ENCODE measurements at places on chromosomes 2 and 18.

- no peak for DNase-seq
Observed at GRCh38 chr2:285531-285930, 2.4 kb downstream of the ALKAL2 start.

DNA sequence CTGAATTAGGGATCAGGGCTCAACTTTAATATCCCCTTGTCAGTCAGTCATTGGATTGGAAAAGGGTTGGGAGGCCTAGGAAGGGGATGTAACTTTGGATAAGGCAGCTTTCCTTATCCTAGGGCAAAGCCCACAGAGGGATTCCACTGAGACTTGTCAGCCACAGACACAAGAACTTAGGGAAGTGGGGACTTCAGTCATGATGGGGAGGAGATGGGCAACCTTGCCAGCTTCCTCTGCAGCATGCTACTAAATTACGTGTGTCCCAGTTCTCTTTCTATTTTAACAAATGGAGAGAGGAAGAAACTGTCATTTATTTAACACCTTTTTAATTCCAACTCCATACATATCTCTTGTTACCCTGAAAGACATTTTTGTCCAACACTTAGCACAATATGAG is 237.8 kb downstream of the WDR7 start:
- no peak for DNase-seq

GRCh38 chr2:219968685-219969345 is 341.4 kb downstream of the SLC4A3 start:
- DNase-seq = no peak

- DNase-seq = no peak
Observed at GRCh38 chr18:56807901-56808300, 156.7 kb downstream of the WDR7 start.

DNA sequence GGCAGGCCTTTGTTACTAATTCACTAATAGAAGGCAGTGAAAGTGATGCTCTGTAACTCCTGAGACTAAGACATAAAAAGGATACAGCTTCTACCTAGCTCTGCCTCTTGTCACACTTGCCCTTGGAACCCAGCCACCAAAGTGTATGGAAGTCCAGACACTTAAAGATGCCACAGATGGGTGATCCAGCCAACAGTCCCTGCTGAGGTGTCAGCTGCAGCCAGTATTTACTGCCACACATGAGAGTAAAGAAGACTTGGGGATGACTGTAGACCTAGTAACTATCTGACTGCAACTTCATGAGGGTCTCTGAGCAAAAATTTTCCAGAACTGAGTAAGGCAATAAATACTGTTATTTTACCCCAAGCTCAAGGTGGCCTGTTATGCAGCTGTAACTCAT is 8.8 kb downstream of the IMMT start:
- DNase-seq = no peak

- DNase-seq = no peak
Observed at GRCh38 chr2:144523596-144524117, 3.7 kb upstream of the ZEB2 start.

- no peak for DNase-seq
Observed at GRCh38 chr18:48927286-48928080, 23.3 kb downstream of the SMAD7 start.

DNA sequence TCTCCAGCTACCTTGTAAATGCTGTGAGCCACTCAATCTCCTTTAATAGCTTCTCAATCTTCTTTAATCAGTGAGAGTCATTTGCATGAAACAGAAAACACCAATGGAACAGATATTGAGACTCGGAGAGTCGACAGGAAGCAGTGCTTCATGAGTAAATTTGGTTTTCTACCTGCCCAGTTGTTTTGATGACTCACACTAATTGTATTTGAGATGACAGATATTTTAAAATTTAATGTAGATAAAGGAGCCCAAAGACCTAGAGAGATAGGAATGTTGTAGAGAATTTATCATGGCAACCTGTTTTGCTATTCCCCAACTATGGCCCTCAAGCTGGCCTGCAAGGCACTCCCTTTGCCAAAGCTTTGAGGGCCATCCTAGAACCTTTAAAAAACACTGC is 119.1 kb downstream of the CDC42EP3 start:
- no peak for DNase-seq

DNA sequence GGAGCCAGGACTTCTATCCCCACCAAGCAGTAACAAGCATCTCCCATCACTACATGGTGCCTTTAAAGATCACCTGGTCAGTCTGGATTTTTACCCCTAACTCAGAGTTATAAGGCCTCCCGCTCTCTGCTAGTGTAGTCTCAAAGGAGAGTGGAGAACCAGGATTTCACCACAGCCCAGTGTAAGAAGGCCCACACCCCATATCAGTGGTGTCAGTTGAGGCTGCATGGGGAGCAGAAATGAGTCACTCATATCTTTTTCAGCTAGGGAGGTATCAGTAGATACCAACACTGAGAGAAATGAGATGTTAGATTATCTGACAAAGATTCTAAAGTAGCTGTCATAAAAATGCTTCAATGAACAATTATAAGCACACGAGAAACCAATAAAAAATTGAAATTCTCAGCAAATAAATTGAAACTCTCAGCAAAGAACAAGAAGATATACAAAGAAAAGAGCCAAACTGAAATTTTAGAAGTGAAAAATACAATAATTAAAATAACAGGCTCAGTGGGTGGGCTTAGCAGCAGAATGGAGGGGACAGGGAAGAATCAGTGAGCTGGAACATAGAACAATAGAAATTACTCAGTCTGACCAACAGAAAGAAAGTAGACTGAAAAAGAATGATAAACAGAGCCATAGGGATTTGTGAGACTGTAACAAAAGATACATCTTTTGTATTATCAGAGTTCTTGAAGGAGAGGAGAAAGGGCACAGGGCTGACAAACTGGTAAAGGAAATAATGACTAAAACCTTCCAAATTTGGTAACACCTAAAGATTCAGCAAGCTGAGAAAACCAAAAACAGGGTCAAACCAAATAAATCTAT is 257.7 kb downstream of the ANAPC1 start:
- no peak for DNase-seq

DNA sequence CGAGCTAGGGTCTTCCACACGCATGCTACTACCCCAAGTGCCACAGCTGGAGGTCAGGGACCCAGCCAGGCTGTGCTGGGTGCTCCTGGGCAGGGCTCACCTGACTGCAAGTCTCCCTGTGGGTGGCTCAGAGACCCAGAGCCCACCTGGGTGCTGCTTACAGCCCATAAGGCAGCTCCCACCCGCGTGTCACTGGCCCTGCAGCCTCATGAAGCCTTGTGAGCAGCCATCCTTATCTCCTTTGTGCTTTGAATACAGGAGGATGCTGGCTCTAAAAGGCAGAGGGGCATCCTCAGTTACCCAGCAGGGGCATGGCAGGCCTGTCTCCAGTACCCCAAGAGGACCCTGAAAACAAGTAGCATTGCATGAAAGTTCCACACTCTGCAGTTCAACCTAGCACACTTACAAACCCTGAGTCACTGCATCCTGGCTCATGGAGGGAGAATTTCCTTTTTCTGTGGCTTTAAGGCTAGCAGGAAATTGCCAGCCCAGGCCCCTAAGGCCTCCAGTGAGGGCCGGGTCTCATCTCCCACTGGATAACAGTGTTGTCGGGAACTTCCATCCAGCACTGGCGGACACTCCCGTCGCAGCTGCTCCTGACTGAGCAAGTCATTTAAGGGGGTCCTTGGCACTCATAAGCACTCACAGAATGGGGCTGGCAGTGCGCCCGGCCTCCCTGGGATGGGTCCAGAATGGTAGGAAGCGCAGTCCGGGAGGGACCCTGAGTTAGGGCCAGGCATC is 137.1 kb downstream of the RPIA start:
- no peak for DNase-seq

Measured in mesothelial cell of epicardium (in vitro differentiated cells).